ENCODE measurements at places on chromosomes 2 and 18.

DNA sequence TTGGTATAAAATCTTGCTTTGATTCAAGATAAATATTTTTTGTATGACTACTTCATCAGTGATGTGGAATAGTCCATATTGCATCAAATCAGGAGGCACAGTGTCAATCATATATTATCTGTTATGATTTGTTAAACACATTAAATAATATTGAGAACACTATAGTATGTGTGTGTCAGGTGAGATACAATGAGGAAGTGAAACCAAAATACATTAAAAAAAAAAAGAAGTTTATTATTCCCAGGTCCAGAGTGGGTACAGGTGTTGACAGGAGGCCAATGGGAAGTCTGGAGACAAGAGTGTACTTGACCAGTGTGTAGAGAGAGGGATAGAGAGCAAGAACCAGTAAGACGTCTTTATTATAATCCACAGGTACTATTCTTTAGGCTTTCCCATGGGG, 292.6 kb downstream of the FSIP2 start:
- no peak for DNase-seq

DNA sequence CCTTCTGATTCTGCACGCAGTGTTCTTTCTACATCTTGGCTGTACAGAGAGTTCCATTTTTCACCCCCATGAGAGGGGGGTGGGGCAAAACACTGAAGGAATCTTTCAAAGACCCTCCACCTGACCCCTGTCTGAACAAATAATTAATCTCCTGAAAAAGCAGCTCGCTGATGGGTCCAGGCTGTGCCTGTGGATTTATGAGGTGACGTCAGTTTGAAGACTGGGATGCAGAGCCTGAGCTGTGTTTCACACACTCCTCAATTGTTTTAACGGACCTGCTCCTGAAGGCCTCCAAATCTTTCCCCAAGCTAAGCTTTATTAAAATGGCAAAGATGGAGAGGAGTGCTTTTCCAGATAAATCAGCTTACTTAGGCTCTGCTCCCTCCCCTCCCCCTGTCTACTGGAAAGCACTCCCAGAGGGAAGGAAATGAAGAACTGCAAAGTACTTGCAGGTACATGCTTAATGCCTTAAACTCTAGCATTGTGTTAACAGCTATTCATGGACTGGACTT, 390.2 kb upstream of the TNP1 start:
- DNase-seq, result peak; percentile 78

DNA sequence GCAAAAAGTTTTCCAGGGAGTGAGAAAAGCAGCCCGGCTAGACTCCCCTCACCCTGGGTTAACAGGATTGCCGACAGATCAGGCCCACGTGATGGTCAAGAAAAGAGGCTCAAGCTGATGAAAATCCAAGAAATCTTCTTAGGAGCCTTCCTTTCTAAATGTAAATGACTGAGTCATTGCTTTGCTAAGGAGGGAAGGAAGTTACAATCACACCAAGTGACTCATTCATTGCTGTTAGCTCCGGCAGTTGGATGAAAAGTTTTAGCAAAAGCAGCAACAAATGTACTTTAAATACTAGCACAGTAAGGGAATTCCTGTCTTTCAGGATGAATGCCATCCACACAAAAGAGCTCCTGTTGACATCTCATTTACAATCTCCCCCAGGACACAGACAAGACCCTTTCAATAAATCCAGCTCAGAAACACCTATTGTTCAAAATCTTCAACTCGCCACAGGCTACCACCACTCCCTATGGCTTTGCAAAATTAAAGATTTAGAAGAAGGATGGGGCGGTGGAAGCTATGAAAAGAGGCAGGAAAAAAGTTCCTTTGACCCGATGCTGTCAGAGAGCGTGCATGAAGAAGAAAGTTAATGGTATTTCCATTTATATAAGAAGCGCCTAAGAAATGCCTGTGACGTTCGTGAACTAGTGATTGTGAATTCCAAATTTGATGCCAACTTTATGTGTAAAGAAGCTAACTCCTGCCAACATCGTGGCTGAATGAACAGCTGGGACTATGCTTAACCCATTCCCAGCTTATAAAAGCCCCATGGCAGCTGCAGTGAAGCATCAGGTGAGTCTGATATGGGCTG, 153.7 kb downstream of the TGIF1 start:
- DNase-seq, result no peak

DNA sequence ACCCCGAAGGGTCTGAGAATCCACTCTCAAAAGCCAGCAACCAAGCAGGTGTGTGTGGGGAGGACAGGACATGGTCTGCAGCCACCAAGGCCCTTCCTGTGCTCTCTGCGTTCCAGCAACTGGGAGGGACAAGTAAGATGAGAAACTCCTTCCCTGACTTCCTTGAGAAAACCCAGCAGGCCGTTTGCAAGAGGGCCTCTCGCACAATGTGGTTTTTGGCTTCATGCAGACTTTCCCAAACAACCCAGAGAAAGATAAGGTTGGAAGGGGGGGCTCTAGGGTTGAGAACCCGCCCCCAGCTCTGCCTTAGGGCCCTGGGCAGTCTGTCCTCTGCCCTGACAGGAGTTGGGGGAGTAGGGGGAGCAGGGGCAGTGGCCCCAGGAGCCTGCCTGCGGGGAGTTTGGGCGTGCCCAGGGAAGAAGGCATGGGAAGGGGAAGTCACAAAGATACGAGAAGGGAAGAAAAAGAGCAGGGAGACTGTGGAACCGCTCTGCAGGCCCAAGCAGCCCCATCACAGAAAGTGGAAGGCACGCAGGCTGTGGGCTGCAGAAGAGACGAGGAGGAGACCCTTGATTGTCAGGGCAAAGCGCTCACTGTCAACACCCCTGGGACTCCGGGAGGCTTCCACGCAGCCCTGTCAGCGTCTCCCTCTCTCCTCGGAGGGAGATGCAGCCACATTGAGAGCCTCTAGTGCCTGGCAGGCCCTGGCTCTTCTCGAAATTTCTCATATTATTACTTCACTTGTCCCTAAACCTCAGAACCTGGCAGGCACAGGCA, 99.8 kb downstream of the SMAD7 start:
- DNase-seq, result peak; percentile 50

GRCh38 chr18:55206927-55207326, 247.7 kb upstream of the CCDC68 start:
- DNase-seq, result no peak

GRCh38 chr2:200484934-200485333, 24.9 kb downstream of the KCTD18 start:
- no peak for DNase-seq

All from tibial artery (tissue), 4 donors.